ENCODE measurements at places on chromosomes 1 and 21.

DNA sequence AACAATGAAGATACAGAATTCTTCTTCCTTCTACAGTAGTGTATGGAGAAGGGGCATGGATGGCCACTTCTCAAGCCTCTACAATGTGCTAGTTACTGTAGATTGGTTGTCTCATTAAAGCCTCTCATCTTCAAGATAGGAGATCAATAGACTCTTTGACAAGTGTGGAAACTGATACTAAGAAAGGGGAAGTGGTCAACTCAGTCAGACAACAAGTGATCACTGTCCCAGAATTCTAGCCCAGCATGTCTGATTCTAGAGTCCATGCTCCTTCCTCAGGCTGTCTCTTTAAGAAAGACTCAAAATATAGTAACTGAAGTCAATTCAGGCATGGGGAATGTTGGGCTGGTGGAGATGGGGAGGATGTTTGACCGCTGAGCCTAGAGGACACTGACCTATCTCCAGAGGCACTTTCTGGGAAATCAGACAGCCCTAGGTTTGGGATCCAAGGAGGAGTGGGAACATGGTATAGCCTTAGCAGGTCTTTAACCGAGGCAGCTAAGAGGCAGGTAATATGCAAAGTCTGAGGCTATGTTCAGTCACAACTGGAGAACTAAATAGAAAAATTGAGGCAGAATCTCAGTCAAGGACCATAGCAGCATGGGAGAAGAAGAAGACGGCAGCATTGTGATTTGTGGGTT lies 39.3 kb upstream of the EYA3 start:
- no peak for DNase-seq

- DNase-seq = no peak
Measured at GRCh38 chr1:220573836-220574235, 45.9 kb downstream of the MARK1 start.

DNA sequence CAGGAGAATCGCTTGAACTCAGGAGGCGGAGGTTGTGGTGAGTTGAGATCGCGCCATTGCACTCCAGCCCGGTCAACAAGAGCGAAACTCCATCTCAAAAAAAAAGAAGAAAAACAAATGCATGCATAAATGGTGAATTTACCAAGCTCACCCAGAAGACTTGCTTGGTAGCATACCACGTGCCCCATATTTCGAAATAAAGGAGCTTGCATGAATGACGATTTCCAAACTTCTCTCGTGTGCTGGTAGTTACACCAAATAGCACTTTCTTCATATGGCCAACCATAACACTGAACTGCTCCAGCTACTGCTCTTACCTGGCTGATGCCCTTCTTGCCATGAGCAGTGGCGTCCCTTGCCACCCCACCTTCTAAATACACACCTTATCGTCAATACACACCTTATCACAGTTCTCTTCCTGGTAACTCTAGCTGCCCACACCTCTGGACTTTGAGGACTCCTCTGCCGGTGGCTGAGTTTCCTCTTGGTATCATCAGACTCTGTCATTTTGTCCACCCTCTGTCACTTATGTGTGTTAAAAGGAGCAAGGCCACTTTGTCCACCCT lies 2.8 kb downstream of the DOP1B start:
- DNase-seq = no peak

GRCh38 chr1:229342656-229343569 lies at the start of gene CCSAP:
TSS of gene CCSAP (minus strand) at chr1:229343047. CDS start at chr1:229342465, 582 bp downstream.
- peak; percentile 46 for DNase-seq

DNA sequence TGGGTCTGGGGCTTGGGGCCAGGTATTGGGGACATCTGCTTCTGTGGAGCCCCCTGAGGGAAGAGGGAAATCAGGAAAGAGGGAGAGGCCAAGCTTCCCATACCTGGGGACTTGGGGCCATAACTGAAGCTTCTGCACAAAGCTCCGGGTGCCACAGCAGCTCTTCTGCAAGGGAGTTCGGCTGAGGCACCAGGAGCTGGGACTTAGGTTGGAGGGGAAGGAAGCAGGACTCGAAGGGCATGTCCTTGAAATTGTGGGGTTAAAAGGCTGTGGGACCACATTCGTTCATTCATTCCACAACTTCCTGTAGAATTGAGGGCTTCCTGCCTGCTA lies 1.7 kb upstream of the EPS8L3 start:
- no peak for DNase-seq

- no peak for DNase-seq
Measured at GRCh38 chr1:12756768-12757413, 10.9 kb downstream of the CFAP107 start.

DNA sequence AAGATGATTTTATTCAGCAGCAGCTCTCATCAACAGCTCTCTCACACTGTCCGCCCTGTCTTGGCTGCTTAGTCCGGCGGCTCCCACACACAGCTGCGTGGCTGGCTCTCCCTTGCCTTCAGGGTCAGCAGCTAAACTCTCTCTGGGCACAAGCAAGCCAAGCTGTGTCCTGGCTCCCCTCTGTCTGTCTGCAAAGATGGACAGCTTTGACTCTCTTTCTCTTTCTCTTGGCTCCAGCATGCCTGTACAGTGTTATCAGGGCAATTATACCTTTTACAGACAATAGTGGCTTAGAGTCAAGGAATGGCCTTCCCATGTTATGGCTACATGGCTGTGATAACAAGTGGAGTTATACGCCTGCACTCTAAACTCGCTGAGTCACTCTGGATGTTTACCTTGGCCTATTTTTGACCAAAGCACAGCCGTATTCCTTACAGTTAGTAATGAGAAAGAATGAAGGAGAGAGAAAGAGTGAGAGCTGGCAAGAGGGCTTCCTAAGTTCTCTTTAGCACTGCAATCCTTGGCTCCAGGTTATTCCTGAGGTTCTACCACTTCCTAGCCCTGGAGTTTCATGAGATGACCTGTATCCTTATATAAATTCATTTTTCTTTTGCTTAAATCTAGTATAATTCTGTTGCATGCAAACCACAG lies 59.9 kb upstream of the ZSWIM5 start:
- peak; percentile 75 for DNase-seq

- DNase-seq = peak; percentile 21
Measured at GRCh38 chr1:156898161-156898566, 4.6 kb downstream of the PEAR1 start.

DNA sequence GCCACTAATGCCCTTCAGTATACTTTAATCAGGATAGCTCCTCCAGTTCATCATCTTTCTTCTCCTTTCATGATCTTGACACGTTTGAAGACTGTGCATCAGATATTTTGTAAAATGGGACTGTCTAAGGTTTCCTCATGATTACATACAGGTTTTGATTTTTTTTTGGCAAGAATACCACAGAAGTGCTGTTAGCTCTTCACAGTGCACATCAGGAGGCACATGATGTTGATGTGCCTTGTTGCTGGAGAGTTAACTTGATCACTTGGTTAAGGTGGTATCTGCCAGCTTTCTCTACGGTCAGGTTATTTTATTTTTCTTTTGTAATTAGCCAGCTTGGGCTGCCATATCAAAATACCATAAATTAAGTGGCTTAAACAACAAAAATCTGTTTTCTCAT lies 128.6 kb upstream of the IVNS1ABP start:
- no peak for DNase-seq

DNA sequence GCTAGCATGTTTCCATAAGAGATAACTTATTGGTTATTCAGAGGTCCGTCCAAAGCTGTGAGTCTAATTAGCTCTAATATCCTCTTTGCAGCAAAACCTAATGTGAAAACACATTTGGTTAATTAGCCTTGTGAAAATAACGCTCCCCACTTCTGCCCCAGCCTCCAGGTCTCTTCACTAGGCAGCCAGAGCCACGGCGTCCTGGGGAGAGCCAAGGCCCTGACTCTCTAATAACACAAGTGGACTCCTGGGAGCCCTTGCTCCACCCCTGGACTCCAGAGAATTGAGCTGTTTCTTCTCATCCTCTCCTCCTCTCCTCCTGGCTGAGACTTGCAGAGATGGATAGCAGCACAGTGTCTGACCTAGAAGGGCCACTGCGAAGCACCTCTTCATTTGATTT lies 78.8 kb downstream of the CCDC185 start:
- DNase-seq = no peak

GRCh38 chr1:152449661-152450060 lies 35.6 kb upstream of the CRNN start:
- no peak for DNase-seq

GRCh38 chr1:39668111-39668510 lies 3.8 kb downstream of the NT5C1A start:
- no peak for DNase-seq

DNA sequence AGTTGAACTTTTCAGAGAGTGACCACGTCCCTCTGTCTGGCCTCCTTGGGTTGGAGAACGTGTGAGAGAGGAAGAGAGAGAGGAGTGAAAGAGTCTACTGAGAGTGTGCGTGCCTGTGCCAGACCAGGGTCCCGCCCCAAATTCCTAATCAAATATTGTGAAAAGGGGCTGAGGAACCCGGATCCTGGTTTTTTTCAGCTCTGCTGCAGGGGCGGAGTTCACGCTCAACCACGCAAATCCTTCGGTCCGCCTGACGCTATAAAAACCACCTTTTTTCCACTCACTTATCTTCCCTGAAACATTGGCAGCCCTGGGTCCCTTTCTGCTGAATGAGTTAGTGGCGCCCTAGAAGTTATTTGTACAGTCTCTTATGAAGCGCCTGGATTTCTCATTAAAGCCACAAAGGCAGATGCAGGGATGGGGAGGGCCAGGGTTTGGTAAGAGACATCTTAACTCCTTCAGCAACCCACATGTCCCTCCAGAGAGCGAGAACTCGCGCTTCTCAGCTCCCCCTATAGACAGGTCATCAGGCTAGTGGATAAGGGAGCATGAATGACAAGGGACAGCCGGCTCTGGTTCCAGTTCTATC lies at the start of gene FMOD:
FMOD (minus strand) TSS at position 86 of the 589 bp plus-strand sequence. CDS start 2,852 bp downstream, outside the sequence.
- DNase-seq = no peak

GRCh38 chr21:37983336-37984095 lies 67.3 kb upstream of the KCNJ6 start:
- DNase-seq = no peak

GRCh38 chr1:111921948-111922347 lies 67.5 kb downstream of the KCND3 start:
- no peak for DNase-seq

GRCh38 chr1:230149751-230150584 lies 82.9 kb downstream of the GALNT2 start:
- no peak for DNase-seq

DNA sequence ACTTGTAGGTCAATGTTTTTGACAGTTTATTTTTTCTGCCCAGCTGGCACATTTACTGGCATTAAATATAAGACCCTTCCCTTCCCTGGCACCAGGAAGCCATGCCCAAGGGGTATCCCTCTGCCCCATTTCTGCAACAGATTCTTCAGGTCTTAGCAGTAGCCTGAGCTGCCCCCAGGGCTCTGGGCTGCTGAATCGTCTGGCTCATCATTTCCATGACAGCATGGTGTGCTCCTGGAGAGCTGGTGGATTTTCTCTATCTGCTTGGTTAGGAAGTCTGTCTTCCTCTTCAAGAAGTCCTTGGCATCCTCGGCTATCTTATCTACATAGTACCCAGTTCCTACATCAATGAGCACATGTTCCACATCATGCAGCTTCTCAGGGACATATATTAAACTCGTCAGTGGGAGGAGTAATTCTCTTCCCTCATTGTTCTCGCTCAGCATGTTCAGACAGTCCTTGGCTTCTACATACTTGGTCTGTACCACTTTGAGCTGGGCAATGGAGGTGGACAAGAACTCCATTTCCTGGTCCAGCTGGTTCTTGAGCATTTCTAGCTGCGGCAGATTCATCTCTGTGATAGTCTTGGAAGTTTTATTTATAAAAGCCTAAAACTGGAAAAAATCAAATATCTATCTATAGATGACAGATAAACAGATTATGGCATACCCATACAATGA lies 23.5 kb downstream of the MIA3 start:
- no peak for DNase-seq

GRCh38 chr1:208216062-208216461 lies 28.1 kb downstream of the PLXNA2 start:
- peak; percentile 43 for DNase-seq

DNA sequence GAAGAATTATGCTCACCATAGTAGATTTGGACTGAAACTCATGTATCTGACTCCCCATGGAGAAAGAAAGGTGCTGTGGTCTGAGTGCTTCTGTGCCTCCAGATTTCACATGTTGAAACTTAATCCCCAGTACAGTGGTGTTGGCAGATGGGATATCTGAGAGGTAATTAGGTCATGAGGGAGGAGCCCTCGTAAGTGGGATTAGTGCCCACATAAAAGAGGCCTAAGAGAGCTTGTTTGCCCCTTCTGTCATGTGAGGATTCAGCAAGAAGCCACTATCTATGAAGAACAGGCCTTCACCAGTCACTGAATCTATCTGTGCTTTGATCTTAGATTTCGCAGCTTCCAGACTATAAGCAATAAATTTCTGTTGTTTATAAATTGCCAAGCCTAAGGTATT lies 150.1 kb downstream of the PLPP3 start:
- DNase-seq = no peak

GRCh38 chr1:24364605-24364974 lies 45.4 kb downstream of the GRHL3 start:
- DNase-seq = no peak

- no peak for DNase-seq
Measured at GRCh38 chr1:235663628-235664027, 14.0 kb upstream of the GNG4 start.

DNA sequence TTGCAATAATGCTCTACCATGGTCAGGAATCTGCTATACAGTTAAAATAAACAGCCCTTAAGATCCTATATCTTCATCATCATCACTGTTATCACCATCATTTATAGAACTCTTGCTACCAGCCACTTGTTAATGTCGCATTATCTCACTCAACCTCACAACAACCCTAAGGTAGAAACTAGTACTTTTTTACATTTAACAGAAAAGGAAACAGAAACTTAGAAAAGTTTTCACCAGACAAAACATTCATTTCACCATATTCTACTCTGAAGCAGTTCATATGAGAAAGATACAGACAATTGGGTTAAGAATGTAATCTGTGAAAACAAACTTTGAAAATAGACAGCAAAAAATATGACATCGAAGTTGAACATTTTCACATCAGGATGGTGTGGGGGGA lies 262.6 kb downstream of the ATG4C start:
- no peak for DNase-seq

DNA sequence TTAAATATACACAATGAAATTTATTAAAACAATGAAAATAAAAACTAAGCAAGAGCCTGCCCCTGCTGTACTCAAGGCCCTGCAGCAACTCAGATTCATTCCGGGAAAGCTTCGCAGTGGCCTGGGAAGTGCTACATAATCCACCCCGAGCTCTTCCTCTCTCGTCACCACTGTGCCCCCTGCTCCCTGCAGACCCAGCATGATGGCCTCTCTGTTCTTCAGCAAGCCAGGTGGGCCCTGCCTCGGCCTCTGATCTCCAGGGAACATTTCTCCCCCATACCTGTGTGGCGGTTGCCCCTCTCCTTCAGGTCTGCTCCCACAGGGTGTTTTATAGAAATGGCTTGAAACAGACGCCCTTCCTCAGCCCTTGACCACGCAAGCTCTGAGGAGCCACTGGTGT lies 10.6 kb downstream of the RNF187 start:
- DNase-seq = no peak

- peak; percentile 61 for DNase-seq
Measured at GRCh38 chr1:2314273-2314802, 77.0 kb downstream of the MORN1 start.

All from HCEC 1CT (cell line).